ENCODE measurements at places on chromosomes 7 and 10. TPM values are rescaled to one million over a fixed set of nuclear protein-coding genes. Genes with fewer than 3 reads are reported as not detected.

Gene SUN1
- 50.1 TPM for total RNA-seq

Gene ALKBH4
- 10.1 TPM for total RNA-seq

Gene ACHE
- not detected for total RNA-seq

Gene MYOF
- 22.1 TPM for total RNA-seq

Gene STEAP4
- total RNA-seq, result not detected

DNA sequence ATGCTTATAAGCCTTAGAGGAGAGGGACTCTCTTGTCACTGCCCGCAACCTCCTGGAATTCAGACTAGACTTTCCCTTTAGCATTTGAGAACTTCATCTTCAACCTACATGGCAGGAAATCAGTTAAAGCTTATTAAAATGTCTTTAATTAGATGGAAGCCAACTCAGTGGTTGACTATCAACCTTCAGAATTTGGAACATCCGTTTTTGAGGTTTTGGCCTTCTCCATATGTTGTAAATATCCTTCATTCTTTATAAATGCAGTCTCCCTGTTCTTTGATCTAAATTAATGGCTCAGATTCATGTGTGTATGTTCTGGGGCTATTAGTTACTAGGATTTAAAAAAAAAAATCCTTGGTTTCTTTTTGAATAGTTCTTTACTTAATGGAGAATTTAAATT is 85.0 kb downstream of the ANKRD61 start:
- no peak for DNase-seq

DNA sequence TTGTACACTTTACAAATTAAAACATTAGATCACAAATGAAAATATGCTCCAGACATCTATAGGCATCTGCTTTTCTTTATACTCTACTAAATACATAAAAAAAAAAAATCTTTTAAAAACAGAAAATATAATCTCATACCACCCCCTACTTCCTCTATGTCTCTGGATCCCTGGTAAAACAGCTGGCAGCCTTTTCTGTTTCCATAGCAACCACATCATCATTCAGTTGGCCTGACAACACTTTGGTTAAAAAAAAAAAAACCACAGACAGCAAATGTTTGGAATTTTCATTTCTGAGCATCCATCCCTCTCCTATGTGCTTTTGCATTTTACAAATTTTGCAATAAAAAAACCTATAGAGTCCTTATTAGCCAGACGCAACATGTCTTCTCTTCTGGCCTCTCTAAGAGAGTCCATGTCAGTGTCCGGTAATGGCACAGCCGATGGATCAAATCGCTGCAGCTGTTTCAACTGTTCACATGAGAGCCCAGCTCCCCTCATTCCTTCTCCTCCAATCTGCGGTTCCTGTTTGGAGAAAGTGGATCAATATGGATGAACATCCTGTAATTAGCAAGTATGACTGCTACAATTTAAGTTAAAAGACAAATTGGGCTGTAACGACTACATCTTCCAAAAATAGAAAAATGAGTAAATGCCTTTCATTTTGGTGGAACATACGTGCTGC is 105.6 kb downstream of the NSUN6 start:
- DNase-seq, result no peak

- no peak for DNase-seq
Measured at GRCh38 chr10:77486517-77486916, 151.1 kb downstream of the KCNMA1 start.
